ENCODE measurements at places on chromosomes 3 and 15.

- no peak overlapping the region for H3K27ac ChIP-seq
- H3K4me1 ChIP-seq = no peaks in the 10 kb centered on the region
- H3K4me3 ChIP-seq = no peak overlapping the region
- peak; percentile 41 for DNase-seq
- no peaks in the 10 kb centered on the region for H3K36me3 ChIP-seq
Measured at GRCh38 chr15:60673918-60674558, 195.1 kb upstream of the ICE2 start.

DNA sequence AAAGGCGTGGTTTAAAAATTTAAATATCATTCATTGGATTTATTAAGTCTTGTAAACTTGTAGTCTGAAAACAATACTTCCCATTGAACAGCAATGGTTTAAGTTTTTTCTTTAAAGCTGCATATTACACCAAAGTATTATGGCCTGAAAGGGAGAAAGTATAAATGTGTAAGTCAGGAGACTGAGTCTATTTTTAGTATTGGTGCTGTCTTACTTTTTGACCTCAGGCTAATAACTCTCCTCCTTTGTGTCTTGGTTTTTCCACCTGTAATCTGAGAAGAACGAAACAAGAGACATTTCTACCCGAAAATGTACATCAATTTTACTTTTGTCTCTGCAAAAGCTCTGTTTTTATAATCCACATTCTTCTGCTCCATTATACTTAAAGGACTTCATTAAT lies 7.6 kb downstream of the C15orf61 start:
- peaks cover 10% of the 10 kb centered on the region for H3K4me1 ChIP-seq
- no peak overlapping the region for H3K27ac ChIP-seq
- DNase-seq = no peak
- no peaks in the 10 kb centered on the region for H3K27me3 ChIP-seq
- no peak overlapping the region for H3K4me3 ChIP-seq

DNA sequence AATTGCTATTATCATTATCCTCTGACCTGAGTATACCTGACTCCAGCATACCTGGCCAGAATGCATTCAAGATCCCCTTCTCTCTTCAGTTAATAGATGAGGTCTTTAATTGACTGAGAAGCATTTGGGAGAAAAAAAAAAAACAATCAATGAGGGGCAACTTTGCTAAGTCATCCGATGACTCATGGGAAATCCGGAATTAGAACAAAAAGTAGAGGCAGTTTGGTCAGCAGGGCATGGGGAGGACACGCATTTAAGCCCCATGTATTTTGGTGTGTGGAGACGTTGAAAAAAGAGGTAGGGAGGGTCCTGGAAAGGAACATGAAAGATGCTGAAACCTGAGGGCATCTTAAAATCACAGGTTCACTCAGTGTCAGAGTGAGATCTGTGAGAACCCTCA lies 256.2 kb downstream of the RORA start:
- no peak for DNase-seq
- no peaks in the 10 kb centered on the region for H3K27me3 ChIP-seq
- no peaks in the 10 kb centered on the region for H3K36me3 ChIP-seq
- H3K4me1 ChIP-seq = peaks cover 8% of the 10 kb centered on the region

GRCh38 chr3:103437883-103438282 lies 1003.1 kb downstream of the ZPLD1 start:
- no peak overlapping the region for H3K27ac ChIP-seq
- DNase-seq = no peak
- H3K27me3 ChIP-seq = no peaks in the 10 kb centered on the region
- no peaks in the 10 kb centered on the region for H3K36me3 ChIP-seq
- H3K4me1 ChIP-seq = no peaks in the 10 kb centered on the region

GRCh38 chr3:8739757-8740504 lies 6.3 kb downstream of the CAV3 start:
- no peak for DNase-seq
- H3K27me3 ChIP-seq = no peaks in the 10 kb centered on the region
- no peak overlapping the region for H3K4me3 ChIP-seq
- H3K4me1 ChIP-seq = no peaks in the 10 kb centered on the region
- no peak overlapping the region for H3K27ac ChIP-seq
- H3K36me3 ChIP-seq = no peaks in the 10 kb centered on the region
